ENCODE measurements at places on chromosomes 1 and 21.

GRCh38 chr1:248905662-248906008, 400 bp upstream of the PGBD2 start:
- no peak for DNase-seq

DNA sequence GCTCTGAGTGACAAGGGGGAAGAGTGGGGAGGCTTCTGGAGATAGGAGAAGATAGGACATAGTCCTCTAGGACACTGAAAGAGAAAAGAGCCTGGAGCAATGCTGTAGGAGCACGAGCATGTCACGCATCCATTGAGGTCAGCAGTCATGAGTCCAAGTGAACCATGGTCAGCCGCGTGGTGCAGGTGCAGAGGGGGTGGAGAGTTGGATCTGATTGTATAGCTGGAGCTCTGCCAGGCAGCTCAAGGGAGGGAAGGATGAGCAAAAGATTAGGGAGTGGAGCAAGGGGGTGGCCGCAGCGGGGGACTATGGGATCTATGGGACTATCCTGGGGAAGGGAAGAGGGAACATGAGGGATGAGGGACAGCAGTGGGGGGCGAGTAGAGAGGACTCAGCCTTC, 14.0 kb downstream of the PADI1 start:
- no peak for DNase-seq

DNA sequence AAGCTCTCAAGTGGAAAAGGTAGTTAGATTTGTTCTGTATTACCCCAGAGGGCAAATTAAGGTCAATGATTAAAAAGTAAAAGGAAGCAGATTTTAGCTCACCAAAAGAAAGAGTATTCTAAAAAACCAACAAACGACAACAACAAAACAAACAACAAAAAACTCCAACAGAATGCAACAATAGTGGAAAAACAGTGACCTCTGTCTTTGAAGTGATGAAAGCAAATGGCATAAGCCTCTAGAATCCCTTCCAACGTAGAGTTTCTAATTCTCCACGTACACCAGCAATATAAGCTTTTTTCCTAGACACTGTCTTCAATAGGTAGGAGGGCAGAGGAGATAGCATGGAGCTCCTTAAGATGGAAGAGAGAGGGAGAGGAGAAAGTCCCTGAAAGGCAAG, 359.1 kb downstream of the TTLL7 start:
- DNase-seq = no peak

DNA sequence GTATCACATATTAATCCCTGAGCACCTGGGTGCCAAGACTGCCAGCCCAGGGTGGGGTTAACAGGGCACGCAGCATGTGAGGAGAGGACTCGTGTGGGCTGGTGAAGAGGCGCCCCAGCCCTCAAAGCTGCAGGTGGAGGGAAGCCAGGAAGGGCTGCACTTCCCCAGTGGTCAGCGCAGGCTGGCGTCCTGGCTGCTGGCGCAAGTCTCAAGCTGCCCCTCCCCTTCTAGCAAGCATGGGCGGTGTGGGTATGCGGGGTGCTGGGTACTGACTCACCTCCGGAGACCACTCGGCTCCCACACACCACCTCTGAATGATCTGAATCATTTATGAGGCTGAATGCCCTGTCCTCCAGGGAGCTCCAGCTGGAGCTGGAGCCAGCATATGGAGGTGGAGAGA, 44.0 kb downstream of the EIF2D start:
- DNase-seq = no peak

DNA sequence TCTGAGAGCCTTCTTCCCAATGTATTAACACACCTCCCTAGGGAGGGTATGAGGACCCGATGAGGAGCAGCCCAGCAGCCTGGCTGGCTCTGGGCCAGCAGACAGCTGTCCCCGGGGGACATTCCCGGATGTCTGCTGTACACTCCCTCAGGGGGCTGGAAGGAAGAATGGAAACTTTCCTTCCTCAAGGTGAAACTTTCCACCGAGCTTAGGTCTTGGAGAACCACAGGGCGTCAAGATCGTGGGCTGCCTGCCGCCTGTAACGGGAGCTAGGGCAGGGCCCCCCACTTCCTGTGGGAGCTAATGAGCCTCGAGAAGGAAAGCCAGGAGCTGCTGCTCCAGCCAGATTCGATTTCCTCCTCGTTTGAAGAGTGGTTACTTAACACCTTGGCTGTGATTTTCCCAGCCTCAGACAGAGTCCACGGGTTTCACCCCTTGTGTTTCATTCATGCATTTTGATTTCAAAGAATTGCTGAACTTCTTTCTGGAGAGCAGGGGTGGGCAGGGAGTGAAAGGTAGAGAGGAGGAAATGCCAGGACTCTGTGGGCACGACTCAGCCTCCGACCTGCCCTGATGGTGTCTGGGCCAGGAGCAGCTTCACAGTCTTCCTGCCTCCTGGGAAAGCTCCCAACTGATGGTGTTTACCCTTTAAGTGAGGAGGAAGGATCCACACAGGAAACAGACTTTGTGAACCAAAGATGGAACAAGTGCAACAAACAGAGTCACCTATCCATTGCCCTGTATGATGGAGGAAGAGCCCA, 29.7 kb downstream of the UBE2T start:
- no peak for DNase-seq

- DNase-seq = no peak
These were observed 191.5 kb downstream of the NFIA start for GRCh38 chr1:61273861-61274260.

DNA sequence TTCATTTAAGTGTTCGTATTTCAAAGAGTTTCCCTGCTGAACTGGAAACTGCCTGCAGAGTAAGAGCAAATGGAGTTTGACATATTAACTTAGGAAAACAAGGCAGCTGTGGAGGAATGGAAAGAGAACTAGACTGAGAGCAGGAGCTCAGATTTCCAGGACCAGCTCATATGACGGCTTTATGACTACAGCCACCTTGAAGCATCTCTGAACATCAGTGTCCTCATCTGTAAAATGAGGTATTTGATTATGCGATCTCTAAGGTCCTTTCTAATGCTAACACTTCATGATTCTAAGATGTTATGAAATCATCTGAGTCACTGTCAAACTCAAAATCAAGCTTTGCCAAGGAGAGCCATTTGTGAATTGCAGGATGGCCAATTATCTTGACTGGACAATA, 112.3 kb downstream of the PRRX1 start:
- no peak for DNase-seq

DNA sequence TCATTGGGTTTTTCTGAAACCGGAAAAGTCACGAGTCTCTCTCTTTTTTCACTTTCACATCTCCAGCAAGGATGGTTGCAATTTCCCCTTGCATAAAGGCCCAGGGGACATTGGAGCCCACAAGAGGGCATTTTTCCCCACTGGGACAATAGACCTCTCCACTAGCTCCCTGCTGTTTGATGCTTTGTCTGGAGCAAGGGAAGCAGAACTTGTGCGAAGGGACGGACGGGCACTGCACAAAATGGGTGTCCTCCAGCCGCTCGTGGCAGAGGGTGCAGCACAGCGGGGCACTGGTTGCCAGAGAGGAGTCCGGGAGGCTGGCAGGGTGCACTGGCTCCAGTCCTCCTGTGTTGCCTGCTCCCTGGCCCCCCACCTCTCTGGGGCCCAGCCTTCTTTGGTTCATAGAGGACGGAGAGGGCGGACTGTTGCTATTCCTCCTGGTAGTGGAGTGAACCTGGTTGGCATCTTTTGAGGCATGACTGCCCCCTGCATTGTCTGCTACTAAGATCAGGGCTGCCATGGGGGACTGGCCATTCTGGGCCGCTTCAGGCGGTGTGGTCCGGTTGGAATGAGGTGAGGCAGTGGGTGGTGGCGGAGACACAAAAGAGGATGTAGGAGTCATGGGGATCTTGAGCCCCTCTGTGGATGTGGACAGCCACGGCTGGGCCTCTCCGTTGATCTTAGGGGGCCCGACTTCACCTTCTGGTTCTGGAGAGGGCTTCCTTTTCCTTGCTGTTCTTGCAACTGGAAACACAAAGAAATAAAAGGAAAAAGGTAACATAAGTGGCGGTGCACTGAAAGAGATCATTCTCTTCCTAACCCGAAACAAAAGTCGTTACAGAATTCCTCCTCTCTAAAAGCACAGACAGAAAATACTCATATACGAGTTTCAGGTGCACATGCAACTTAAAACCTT, 2.6 kb downstream of the IRF2BP2 start:
- no peak for DNase-seq

- DNase-seq = no peak
These were observed 201.7 kb downstream of the NUF2 start for GRCh38 chr1:163523375-163524029.

DNA sequence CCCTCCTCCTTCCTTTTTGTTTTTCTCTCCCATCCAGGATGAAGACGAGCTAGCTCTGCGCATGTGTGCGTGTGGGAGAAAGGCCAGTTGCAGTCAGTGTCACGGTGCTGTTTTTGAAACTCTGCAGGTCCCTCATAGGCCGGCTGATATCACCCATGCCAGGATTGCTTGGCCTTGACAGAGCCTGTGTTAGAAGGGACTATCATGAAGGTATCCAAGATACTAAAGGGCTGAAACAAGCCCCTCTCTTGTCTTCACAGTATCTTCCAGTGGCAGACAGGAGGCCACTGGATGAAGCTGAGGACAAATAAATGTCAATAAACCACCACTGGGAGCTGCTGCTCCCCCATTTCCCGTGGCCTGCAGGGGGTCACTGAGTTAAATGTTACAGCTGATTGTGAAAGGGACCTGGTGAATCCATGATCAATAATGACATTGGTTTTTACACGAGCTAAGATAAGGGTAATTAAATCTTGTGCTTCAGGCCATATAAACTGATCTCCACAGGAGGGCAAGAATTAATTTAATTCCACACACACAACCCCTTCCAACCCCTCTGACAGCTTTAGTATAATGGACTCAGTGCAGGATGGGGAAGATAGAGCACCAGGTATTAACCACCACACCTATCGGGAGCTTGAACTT, 64.6 kb upstream of the TARBP1 start:
- DNase-seq = no peak

- DNase-seq = no peak
These were observed 1.5 kb downstream of the OR14A2 start for GRCh38 chr1:247746391-247746935.

- no peak for DNase-seq
These were observed 63.5 kb downstream of the ATP1A1 start for GRCh38 chr1:116436611-116436970.

- no peak for DNase-seq
These were observed 8.4 kb upstream of the SLC19A1 start for GRCh38 chr21:45550522-45551210.

DNA sequence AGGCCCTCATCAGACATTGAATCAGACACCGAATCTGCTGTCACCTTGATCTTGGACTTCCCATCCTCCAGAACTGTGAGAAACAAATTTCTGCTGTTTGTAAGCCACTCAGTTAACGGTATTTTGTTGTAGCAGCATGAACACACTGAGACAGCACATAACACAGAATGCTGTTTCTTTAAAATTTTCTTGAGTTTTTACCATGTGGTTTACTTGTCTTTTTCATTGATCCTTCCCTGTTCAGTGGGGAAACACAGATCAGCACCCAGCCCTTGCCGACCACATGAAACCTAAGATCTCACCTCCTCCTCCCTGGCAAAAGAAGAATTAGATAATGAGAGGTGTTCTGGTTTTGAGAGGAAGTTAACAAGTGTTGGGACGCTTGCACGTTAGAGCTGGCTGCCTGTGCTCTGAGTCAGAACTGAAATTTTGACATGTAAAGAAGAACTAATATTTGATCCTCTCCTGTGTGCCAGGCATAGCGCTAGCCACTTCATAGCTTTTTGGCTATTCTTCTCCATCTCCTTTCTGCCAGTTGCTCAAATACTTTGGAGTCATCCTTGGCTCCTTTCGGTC, 179.6 kb downstream of the DHRS3 start:
- no peak for DNase-seq

GRCh38 chr1:177053648-177054047, 110.9 kb downstream of the ASTN1 start:
- DNase-seq = no peak

- DNase-seq = no peak
These were observed 31.9 kb downstream of the SERINC2 start for GRCh38 chr1:31444725-31445448.

DNA sequence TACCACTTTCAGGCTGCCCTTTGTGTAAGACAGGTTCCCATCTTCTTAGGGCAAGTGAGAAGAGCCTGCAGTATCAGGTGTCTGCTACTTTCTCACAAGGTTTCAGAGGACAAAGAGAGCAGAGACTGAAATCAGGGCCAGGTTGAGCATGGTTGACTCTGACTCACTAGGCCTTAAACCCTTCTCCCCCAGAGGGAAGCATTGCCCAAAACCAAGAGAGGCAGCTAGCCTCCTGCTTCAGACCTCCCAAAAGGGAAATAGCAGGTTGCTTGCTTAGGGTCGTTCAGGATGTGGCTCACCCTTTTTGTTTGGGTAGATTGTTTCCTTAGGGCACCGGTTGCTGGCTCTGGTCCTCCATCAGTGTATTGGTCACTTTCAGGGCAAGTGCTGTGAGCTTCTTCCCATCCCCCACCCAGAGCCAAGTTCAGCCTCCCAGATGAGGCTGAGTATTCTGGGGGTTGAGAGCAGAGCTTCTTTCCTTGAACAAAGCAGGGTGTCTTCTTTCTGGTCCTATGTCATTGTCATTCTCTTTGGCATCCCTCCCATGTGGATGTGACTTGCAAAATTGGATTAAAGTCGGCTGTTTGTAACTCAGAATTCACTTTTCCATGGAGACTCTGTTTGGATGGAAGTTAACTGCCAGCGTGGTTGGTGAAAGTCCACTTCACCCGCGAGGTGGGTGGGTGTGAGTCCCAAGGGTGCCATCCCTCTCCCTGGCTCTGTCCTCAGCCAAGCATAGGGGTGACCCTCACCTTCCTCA, 55.5 kb upstream of the GALNT2 start:
- DNase-seq = no peak
